ENCODE measurements at places on chromosomes 13 and 19.

- DNase-seq = no peak
These were observed 35.2 kb upstream of the SLC46A3 start for GRCh38 chr13:28753946-28754345.

DNA sequence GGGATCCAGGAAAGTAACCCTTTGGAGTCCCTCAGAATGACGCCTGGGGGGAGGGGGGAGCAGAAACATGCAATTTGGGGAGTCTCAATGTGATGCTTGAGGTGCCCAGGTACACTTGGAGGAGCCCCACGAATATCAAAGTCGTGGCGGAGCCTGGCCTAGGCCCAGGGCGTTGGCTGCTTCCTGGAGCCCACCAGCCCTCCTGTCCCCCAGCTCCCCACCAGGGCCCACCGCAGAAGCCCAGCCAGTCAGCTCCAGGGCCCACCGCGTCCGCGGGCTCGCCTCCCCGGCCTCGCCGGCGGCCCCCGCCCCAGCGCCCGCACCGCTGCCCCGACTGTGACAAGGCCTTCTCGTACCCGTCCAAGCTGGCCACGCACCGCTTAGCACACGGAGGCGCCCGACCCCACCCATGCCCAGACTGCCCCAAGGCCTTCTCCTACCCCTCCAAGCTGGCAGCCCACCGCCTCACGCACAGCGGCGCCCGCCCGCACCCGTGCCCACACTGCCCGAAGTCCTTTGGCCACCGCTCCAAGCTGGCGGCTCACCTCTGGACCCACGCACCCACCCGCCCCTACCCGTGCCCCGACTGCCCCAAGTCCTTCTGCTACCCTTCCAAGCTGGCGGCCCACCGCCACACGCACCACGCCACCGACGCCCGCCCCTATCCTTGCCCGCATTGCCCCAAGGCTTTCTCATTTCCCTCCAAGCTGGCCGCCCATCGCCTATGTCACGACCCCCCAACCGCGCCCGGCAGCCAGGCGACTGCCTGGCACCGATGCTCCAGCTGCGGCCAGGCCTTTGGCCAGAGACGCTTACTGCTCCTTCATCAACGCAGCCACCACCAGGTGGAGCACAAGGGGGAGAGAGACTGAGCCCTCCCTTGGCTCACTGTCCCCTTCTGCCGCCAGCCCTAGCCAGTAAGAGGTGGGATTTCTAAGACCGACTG is 2.1 kb downstream of the ZNF575 start:
- DNase-seq = no peak

DNA sequence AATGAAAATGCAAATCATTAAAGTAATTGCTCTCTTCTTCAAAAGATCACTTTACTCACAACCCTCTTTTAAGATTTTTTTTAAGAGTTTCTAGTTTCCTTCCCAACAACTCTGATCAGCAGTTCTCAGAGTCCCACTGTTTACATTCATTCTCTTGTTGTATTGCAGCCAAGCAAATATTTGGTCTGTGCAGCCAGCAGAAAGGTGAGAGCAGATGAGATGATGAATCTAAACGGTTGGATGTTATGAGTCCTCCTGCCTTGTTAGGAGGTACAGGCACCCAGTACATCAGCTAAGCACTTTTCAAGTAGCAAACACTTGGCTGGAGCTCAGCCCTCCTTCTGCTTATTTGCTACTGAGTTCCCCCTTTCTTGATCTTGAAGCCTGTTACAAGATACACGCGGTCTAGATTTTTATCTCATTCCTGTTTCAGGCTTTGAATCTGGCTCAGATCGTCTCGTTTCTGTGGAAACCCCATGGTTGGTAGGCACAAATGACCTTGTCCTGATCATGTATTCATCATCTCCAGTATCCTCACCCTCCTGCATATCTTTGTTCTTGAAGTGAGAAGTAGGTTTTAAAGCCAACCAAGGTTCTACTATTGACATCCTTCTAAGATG is 300.7 kb downstream of the DCT start:
- no peak for DNase-seq

DNA sequence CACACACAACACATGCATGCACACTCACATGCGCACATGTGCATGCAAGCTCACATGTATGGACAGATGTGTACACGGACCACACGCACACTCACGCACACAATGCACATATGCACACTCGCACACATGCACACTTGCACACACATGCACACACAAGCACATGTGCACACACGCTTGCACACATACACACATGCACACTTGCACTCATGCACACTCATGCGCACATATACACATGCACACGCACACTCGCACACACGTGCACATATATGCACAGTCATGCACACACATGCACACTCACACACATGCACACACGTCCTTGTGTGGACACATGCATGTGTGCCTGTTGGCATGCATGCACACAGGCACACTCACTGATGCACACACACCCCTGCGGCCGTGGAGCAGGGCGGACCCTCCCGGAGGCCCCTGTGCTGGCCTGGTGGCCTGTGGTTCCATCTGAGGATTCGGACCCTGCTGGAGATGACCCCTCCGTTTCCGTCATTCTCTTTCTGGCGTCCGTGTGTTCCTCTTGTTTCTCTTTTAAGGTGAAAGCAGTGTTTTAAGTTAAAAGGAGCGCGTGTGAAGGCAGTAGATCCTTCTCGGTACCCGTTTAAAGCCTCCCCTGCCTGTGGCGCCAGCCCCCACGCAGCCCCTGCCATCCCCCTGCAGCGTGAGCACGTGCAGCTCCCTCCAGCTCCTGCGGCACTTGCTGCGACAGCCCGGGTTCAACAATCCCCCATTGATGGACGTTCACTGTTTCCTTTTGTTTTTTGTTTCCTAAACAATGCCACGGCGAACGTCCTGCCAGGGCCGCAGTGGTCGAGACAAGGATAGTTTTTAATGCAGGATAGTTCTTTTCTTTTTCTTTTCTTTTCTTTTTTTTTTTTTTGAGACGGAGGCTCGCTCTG is 5.6 kb downstream of the NDUFS7 start:
- no peak for DNase-seq

DNA sequence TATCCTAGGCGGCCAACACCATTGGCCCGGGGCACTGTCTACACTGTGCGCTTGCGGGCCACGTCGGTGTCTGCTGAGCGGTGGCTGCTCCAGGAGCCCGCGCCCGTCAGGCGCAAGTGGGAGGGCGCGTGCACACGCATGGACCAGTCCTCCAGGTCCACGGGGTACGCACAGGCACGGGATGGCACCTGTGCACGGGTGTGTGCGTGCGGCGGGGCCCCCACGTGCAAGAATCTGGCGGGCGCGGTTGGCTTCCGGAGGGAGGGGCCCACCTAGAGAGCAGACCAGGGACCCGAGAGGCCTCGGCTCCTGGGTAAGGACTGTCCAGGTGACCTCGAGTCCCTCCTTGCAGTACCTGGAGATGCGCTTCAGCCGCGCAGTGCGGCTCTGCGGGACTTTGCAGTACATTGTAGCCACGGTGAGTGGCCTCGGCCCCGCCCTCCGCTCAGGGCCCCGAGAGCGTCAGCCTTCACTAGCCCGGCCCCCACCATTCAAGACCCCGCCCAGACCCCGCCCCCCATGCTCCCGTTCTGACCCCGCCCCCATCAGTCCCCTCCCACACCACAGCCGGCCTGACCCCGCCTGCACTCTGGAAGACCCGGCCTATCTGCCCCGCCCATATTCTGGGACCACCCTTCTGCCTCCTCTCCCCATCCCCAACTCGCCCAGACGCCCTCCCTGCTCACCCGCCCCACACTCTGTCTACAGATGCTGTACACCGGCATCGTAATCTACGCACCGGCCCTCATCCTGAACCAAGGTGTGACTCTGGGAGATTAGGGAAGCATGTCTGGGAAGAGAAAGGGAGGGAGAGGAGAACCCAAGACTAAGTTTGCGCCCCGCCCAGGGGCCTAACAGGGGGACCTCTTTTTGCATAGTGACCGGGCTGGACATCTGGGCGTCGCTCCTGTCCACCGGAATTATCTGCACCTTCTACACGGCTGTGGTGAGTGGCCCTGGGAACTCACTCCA is 2.3 kb downstream of the SLC5A5 start:
- DNase-seq = peak; percentile 55

DNA sequence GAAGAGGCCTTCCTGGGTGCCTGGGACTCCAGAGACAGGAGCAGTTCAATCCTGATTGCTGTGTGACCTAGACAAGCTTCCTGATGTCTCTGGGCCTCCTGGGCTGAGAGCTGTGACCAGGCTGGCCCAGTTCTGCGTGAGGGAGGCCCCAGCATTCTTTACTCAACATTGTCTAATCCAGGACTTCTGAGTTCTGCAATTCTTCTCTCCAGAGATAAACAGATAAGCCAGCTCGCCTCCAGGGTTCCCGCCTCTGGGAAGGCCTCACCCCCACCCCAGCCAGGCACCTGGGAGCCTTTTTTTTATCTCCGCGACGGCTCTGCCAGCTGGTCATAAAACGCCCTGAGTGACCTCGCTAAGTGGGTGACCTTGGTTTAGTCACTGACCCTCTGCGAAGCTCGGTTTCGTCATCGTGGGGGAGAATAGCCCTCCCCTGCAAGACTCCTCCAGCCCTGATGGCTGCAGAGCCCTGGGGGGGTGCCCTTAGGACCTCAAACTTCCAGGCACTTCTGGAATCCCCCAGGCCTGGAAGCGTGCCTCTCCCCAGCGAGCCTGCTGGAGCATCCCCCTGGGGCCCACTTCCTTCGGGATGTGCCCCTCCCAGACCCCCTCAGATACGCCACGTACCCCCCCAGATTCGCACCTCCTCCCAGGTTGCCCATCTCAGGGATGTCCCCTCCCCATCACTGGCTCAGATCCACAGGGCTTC is 1.9 kb downstream of the SULT2B1 start:
- DNase-seq = no peak

GRCh38 chr13:24727731-24728601 is 36.0 kb upstream of the RNF17 start:
- DNase-seq = peak; percentile 61

- no peak for DNase-seq
These were observed 40.5 kb upstream of the POMP start for GRCh38 chr13:28618230-28618994.

DNA sequence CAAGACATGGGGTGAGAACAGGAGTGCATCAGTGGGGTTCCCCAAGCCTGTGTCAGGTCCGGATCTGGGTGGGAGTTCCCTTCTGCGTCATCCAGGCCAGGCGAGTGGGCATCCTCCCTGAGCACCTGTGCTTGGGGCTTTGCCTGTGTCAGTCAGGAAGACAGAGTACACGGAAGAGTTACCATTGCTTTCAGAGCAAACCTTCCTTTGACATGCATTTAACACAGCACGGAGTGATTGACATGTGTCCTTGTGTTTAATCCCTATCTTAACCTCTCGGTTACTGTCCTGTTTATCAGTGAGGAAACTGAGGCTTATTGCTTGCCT is 47.6 kb downstream of the CAPN12 start:
- DNase-seq = no peak

DNA sequence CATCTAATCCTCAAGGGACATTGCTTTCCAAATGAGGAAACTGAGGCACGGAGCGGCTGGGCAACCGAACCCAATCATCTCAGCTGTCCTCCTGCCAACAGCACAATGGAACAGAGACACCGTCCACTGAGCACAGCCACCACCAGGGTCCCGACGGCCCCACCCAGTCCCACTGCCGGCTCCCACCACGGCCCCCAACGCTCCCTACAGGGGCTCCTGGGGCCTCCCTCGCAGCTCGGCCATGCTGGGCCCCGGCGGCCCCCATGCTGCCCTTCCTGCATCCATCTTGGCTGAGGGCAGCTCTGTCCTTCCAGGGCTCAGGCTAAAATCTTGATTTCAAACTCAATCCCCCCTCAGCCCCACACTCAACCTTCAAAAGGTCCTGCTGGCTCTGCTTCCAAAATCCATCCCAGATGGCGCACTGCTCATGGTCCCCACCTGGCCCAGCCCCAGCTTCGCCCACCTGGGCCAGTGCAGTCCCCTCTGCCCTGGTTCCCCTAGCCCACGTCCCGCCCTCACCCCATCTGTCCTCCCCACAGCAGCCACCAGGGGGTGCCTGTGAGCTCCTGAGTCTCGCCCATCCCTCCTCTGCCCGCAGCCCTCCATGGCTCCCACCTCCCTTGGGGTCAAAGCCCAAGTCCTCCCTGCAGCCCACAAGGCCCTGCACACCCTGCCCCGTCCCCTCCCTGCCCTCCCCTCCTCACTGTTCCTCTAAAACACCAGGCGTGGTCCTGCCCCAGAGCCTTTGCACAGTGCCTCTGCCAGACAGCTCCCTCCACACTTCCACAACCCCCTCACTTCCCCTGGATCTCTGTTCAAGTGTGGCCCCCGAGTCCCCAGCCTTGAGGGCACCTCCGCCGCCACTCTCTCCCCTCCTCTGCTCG is 7.9 kb downstream of the PIP5K1C start:
- no peak for DNase-seq

DNA sequence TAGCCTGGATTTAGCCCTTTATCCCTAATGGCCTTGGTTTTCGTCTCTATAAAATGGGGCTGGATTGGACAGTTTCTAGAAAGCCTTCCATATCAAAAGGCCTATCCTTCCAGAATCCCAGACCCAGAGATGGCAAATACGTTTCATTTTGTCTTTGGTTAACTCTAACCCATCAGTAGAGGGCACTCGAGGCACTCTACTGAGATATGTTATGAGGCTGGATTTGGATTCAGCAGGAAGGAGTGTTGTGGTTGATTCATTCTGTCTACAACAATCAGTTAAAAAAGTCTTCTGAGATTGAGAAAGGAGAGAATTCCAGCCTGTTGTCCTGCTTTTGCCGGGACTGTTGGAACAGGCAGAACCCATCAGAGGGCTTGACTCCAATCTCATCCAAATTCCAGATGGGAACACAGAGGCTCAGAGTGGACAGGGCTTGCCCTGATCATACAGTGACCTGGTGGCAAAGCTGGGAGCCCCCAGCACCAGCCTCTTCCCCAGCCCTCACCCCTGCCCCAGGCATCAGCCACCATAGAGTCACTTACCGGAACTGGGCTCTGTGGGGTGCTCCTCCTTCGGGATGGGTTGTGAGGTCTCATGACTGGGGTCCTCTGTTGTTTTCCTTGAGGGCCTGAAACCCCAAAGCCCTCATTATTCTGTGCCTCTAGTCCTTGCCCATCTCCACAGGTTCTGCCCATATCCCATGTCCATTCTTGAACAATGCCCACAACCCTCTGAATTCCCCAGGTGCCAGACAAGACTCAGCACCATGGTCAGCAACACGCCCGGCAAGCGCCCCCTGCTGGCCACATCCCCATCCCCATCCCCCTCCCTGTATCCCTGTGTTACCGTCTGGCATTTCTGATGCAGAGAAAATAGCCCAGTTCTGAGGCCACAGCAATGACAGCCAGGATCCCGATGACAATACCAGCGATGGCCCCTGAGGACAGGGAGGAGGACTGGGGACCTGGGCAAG is 12.3 kb upstream of the ZNF180 start:
- no peak for DNase-seq

All from activated T-cell treated with anti-CD3 and anti-CD28 coated beads for 24 hours (primary cell).